8988T (cell line): ENCODE measurements at places on chromosomes 2 and 18.

GRCh38 chr2:153235516-153235915 lies 243.0 kb downstream of the RPRM start:
- no peak for DNase-seq

DNA sequence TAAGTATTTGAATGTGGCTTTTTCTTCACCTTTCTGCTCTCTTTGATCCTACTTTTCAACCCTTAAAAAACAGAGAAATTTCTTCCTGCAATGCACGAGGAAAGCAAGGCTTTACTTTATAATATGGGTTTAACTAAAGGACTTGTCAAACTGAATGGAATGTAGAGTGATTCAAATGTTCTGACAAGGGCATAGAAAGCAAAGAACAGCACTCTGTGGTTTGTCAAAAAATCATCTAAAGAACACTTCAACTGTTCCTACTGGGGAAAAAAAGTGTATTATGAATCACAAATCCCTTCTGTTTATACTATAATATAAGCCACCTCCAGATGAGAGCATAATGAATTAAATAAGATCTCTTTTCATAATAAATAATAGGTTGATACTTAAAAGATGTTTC lies 45.0 kb upstream of the RIT2 start:
- DNase-seq: no peak

- DNase-seq: no peak
These were observed 12.8 kb upstream of the CIB4 start for GRCh38 chr2:26654061-26654340.

GRCh38 chr2:100629309-100629708 lies 66.5 kb downstream of the PDCL3 start:
- DNase-seq: no peak

GRCh38 chr2:101808006-101808562 lies 110.6 kb downstream of the MAP4K4 start:
- no peak for DNase-seq
